ENCODE measurements at places on chromosomes 6 and 20.

- no peak for DNase-seq
Observed at GRCh38 chr20:17014756-17015366, 212.0 kb upstream of the PCSK2 start.

- DNase-seq: peak; percentile 74
Observed at GRCh38 chr6:44010411-44011349, 116.6 kb downstream of the MRPL14 start.

- no peak for DNase-seq
Observed at GRCh38 chr6:136125585-136125984, 124.5 kb downstream of the MTFR2 start.

GRCh38 chr6:166587631-166588413 is 1.3 kb upstream of the RAMACL start:
- DNase-seq: no peak

DNA sequence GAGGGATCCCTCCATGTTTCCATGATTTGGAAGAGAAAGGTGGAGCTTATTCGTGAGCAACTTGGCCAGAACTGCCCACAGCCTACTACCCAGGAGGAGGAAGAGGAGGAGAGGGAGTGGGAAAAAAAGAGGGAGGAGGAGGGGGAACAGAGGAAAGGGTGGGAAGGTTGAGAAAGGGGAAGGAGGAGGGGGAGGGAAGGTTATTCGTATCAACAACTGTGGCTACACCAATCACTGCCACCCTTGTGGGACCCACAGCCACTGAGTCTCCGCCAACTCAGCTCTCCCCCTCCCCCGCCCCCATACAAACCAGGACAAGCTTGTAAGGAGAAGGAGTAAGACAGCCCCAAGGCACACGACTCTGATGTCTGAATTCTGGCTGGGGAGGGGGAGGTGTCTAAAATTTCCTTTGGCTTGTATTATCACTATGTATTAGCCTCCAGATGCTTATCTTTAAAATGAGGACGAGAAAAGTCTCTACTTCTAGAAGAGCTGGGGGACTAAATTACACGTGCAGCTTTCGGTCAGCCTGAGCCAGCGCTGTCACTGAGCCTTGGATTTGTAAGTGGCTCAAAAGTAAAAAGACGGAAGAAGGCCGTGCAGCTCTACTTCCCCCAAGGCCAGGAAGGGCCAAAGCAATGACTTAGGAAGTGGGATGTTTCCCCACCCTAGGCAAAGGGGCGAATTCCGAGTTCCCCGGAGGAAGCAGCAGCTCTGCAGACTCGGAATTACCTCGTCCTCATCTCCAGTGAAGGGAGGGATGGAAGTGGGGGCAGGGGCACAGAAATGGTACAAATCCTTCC is 1.0 kb downstream of the FKBP1A start:
- DNase-seq: no peak

DNA sequence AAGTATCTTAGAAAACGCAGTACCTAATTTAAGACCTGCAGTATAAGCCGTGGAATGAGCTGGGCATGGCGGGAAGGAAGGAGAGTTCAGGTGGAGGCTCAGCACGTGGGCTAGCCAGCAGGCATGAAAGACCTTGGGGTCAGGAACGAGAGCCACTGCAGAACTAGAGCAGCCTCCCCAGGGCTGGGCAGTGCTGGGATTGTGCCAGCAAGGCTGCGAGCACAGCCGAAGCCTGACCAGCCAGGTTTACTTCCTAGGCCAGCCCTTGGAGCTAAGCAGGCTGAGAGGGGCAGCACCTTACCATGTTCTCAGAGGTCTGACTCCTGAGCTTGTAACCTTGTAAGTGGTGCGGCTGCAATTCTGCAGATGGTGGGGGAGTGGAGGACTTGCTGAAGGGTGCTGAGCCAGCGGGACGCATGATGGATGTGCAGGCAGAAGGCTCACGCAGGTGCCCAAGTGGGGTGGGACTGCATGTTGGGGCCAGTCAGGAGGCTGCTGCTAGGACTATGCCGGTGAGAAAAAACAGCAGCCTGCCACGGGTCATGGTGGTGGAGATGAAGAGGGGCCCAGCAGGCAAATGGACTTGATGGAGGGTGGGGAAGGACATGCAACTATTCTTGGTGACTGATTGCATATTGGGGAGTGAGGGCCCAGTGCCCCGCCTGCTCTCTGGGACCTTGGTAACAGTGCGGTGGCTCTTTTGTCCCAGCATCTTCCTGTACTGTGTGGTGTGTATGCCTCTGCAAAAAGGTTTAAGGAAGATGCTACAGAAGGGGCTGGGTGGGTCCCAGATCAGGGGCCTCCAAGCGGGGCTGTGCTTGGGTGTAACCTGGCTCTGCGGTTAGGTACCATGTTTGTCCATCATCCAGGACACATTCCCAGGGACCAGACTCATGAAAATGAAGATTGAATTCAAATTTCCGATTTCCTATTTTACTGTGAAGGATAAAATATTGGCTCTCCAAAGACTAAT is 37.6 kb upstream of the IRF4 start:
- no peak for DNase-seq

- DNase-seq: no peak
Observed at GRCh38 chr6:156131221-156131903, 645.8 kb upstream of the ARID1B start.

- no peak for DNase-seq
Observed at GRCh38 chr6:25157183-25157582, 122.0 kb upstream of the CARMIL1 start.

DNA sequence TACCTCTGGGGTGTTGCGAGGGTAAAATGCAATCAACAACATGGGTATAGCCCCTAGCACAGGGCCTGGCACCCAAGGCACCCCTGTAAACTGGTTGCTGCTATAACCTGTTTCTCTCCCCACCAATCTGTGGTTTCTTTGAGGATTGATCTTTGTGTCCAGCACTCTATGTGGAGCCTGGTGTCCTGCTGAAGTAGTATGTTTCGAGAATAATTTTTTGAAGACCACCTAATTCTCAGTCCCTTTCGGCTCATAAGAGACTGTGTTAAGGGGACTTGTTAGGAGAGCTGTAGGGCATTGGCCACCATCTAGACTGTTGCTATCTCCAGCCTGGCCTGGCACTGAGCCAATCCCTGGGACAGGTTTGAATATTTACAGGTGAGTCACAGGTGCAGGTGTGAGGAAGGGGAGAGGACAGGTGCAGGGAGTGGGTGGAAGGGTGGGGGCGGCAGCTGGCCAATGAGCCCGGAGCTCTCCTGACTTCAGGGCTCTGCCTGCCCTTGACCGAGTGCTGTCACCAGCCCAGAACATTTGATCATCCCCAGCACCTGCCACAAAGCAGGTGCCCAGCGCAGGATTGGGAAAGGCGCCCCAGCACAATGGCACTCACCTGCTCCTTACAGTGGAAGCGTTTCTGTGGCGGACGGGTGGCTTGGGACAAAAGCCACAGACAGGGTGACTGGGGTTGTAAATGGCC is 8.1 kb upstream of the C20orf144 start:
- DNase-seq: no peak

- DNase-seq: no peak
Observed at GRCh38 chr6:32084780-32085179, 24.4 kb downstream of the TNXB start.

DNA sequence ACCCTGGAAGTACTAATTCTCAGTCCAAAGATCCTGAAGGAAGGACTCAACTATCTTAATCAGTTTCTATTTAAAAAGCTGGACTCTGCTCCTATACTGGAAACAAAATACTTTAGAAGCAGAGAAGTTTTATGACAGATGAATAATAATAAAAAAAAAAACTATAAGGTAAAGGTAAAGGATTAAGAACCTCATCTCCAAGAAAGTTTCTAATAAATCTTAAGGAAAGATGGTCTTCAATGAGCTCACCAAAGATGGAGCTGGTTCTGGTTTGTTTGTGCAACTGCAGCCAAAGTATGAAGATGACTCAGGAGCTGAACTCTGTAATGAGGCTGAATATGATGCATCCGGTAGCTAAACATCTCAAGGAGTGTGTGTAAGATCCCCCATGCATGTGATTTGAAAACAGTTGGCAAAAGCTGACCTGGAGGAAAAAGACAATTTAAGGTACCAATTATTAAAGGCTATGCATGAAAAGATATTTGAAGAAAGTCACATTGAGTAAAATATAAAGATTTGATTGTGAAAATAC is 25.2 kb downstream of the MED23 start:
- no peak for DNase-seq

DNA sequence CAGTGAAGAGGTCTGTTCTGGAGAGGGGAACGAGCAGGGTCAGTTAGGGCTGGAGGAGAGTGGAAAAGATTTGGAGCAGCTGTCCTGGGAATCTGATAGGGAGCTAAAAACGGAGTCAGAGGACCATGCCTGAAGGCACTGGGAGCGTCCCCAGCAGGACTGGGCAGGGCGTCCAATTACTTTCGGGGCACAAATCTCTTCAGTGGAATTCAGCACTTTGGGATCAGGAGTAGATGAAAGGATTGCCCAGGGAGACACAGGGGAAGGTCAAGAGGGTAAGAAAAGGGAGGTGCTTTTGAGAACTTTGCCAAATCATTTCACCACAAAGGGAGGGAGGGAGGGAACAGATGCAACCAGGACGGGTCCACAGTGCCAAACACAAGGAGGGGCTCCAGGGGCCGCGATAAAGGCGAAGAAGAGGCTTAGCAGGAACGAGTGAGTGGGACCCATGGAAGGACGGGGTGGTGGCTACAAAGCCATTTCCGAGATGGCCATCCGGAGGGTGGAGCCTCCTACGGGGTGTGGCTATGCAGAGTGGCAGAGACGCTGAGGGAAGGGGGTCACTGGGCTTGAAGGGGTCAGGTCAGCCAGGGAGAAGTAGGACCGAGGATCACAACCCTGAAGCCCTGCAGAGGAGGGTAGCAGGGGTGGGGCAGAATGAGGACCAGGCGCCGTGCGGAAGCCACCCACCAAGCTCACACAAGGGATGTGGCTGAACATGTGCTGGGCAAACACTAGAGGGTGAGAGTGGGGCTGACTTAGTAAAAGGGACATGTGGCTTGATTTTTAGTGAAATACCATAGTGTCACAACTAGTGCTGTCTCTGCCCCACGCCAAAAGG is 180.0 kb upstream of the RREB1 start:
- DNase-seq: no peak

- DNase-seq: no peak
Observed at GRCh38 chr20:3651204-3651962, 11.8 kb downstream of the GFRA4 start.

- DNase-seq: no peak
Observed at GRCh38 chr20:64055893-64056638, 6.6 kb upstream of the SOX18 start.

DNA sequence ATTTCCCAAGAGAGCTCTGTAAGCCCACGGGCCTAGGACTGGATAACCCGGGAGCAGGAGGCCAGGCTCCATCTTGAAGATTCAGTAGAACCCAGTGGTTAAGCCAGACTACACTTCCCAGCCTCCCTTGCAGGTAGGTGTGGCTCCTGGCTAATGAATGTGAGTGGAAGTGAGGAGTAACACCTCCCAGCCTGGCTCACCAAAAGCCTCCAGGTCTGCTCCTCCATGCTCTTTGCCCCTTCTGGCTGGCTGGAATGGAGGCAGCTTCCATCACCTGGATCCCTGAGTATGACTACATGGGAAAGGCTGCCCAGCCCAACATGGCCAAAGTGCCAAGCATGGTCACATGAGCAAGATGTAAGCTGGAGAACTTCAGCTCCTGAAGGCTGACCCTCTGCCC is 9.7 kb downstream of the LRRN4 start:
- DNase-seq: no peak

GRCh38 chr6:137775720-137776119 is 91.3 kb upstream of the TNFAIP3 start:
- DNase-seq: no peak

- no peak for DNase-seq
Observed at GRCh38 chr6:170080169-170080827, 210.6 kb downstream of the DLL1 start.

DNA sequence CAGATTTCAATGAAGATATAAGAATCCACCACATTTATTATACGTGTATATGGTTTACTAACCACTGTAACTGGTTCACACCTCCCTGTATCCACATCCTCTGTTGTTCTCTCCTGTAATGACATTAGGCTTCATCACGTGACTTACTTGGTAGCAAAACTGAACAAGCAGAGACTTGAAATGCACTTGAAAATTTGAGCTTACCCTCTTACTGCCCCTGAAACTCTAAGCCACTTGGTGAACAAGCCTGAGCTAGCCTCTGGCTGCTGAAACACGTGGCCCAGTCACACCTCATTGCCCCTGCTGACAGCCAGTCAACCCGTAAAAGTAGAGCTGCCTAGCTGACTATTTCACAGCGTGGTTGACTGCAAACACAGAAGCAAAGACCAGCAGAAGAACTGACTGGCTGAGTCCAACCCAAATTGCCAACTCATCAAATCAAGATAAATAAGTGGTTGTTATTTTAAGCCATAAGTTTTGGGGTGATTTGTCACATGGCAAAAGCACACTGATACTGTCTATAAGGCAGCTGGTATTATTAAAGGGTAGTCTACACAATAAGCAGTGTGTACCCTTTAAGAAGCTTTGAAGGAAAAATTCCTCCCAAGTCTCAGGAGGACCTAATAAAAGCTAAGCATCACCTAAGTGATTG is 109.0 kb downstream of the RALGAPA2 start:
- no peak for DNase-seq

DNA sequence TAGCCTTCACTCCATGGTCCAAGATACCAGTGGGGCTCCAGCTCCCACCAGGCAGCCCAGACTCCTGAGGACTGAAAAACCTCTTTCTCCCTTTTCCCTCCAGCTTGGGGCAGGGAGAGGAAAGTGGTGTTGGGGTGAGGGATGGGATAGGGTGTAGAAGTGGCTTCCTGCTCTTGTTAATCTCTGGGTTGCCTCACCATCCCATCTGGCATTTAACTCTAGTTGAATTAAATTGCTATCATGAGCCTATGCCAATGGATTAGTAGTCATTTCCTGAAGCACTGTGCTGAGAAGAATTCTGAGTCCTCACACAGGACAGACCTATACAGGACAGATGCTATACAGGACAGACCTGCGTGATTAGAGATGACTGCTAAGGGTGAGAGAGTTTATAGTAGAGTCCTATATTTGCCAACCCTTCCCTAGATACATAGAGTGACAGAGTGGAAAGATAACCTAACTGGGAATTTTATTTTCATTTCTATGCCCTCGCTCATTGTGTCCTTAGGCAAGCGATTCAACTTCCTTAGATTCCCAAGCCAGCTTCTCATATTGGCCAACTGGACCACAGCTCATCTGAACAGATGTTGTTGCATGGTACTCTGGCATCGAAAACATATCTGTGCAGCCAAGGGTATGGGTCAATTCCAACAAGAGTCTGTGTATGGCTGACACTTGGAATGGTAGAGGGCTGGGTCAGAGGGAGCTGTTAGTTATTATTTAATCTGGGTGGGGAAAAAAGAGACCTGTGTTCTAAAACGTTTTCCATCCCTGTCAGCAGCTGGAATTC is 42.8 kb downstream of the MCHR2 start:
- DNase-seq: no peak

- peak; percentile 32 for DNase-seq
Observed at GRCh38 chr6:82589509-82590206, 226.0 kb downstream of the TPBG start.
